Purkinje cell (primary cell): ENCODE measurements at places on chromosomes 7 and 10. TPM values are rescaled to one million over a fixed set of nuclear protein-coding genes. Genes with fewer than 3 reads are reported as not detected.

Gene GPR141
- not detected in 2 replicates for polyA plus RNA-seq

Gene RTKN2
- 0.04 and 1.2 TPM in 2 replicates for polyA plus RNA-seq

Gene TASOR2
- polyA plus RNA-seq = 15.6 and 18.1 TPM in 2 replicates

Gene FAM241B
- 18.0 and 24.0 TPM in 2 replicates for polyA plus RNA-seq

Gene UFSP1
- polyA plus RNA-seq = not detected in 2 replicates
